ENCODE measurements at places on chromosomes 3 and 15.
A peak's percentile ranks its signal among the peaks of the same experiment; 100 is the strongest.

- DNase-seq: no peak
Measured at GRCh38 chr3:30945291-30945690, 50.8 kb upstream of the GADL1 start.

GRCh38 chr3:25460751-25461150 lies 32.7 kb downstream of the RARB start:
- peak; percentile 8 for DNase-seq

GRCh38 chr3:10391391-10391790 lies 70.5 kb upstream of the SEC13 start:
- no peak for DNase-seq

GRCh38 chr3:197289726-197290125 lies 8.7 kb downstream of the DLG1 start:
- DNase-seq: no peak

Data from CD4-positive, alpha-beta T cell treated with Interleukin-12 subunit alpha and Interleukin-12 subunit beta, for 1 hour (primary cell).